ENCODE measurements at places on chromosomes 1 and 21. TPM values are rescaled to one million over a fixed set of nuclear protein-coding genes. Genes with fewer than 3 reads are reported as not detected.

The MPL gene
- total RNA-seq: not detected

DNA sequence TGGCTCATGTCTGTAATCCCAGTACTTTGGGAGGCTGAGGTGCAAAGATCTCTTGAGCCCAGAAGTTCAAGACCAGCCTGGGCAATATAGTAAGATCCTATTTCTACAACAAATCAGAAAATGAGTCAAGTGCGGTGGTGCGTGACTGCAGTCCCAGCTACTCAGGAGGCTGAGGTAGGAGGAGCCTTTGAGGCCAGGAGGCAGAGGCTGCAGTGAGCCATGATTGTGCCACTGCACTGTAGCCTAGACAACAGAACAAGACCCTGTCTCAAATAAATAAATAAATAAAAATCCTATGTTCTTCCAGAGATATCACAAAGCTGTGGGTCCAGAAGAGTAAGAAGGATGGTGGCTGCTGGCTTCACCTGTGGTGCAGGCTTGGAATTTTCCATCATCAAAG, 22.1 kb downstream of the CDA start:
- DNase-seq: no peak

- DNase-seq: no peak
Observed at GRCh38 chr1:160618763-160619274, 28.0 kb downstream of the SLAMF1 start.

- no peak for DNase-seq
Observed at GRCh38 chr1:112981426-112981825, 25.4 kb upstream of the SLC16A1 start.

GRCh38 chr1:193593147-193593885, 406.9 kb upstream of the B3GALT2 start:
- DNase-seq: no peak

DNA sequence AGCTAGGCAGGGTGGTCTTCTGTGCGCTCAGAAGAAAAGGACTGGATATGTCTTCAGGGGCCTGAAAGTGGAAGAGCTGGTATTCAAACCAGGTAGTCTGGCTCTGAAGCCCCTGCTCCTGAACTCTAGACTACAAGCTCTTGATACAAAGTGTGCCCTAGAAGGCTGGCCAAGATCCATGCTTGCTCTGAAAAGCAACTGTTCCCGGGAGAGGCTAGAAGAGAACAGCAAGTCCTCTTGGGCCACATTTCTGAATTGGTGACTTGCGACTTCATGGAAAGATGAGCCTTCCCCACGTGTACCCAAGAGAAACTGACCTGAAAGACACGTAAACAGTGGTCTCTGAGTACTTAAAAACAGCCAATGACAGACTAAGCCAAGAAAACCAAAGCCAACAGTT, 123.3 kb upstream of the GRIK3 start:
- no peak for DNase-seq

- no peak for DNase-seq
Observed at GRCh38 chr1:1907098-1907736, 7.8 kb upstream of the CALML6 start.

- DNase-seq: peak; percentile 79
Observed at GRCh38 chr21:28554660-28555475, 437.8 kb downstream of the LTN1 start.

The PRAMEF10 gene
- total RNA-seq: not detected

- DNase-seq: no peak
Observed at GRCh38 chr1:199976496-199977144, 50.9 kb upstream of the NR5A2 start.

GRCh38 chr1:2289607-2290006, 61.5 kb downstream of the SKI start:
- no peak for DNase-seq

- DNase-seq: no peak
Observed at GRCh38 chr1:244920911-244921761, 56.8 kb upstream of the HNRNPU start.

The KIF14 gene
- 1.2 TPM for total RNA-seq

DNA sequence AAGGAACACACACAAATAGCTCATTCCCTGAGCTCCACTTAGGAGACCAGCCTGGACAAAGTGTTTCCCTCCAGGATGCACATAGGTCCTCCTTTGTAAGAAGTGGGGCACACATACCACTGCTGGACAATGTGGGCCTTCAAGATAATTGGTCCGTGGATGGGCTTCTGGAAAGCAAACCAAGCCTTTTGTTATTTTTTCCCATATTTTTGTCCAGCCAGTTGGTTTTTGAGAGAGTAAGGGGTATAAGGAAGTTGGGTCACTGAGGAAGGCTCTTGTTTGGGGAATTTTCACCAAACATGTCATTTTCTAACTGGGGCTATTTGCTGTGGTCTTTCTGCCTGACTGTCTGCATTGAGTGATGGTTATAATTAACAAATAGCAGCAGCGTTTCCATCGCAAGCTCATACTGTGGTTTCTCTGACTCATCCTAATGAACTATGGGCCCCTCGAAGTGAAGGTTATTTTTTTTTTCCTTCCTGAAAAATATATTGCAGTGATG, 306.3 kb upstream of the DUSP10 start:
- DNase-seq: peak; percentile 86

GRCh38 chr1:99546432-99547416, 99.2 kb upstream of the PALMD start:
- peak; percentile 20 for DNase-seq

GRCh38 chr1:205581321-205581980, 50.4 kb downstream of the ELK4 start:
- no peak for DNase-seq

The SLC1A7 gene
- total RNA-seq: not detected

The LEMD1 gene
- 2.5 TPM for total RNA-seq

GRCh38 chr1:68201546-68202238, 30.6 kb downstream of the WLS start:
- DNase-seq: no peak

DNA sequence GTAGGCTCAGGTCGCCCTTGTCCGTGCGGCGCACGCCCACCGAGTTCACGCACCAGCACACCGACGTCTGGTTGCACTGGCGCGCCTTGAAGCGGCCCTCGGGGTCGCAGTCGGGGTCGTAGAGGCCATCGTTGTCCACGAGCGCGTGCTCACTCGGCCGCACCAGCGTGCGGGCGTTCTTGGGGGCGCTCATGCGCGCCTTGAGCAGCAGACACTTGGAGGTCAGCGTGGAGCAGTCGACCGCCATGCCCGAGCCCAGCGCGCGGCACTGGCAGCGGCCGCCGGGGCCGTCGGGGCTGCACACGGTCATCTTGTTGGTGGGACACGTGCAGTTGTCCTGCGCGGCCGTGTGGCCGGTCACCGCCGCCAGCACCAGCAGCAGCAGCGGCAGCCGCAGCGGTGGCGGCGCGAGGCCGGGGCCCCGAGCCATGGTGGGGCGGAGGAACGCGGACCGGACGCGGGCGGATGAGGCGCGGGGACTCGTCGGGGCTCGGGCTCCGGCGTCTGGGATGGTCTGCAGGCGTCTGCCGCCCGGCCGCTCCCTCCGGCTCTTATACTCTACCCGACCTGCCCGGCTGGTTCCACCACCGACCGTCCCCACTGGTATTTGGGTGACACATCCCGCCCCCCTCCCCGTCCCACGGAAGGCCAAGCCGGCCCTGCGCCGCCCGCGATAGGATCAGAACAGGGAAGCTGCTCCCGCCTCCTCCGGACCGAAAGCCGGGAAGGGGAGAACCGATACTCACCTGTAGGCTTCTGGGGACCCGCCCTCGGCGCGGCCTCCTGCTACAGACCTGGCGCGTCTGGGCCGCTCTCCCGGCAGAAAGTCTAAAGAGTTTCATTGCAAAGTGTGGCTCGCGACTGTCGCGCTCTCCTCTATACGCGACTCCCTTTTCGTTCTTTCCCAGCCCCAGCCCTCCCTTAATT, at the start of gene TACSTD2:
Gene TACSTD2, minus strand, starts transcription at position 526 of the 927 bp plus-strand sequence. Its CDS starts 96 bp downstream, at position 430.
- no peak for DNase-seq

DNA sequence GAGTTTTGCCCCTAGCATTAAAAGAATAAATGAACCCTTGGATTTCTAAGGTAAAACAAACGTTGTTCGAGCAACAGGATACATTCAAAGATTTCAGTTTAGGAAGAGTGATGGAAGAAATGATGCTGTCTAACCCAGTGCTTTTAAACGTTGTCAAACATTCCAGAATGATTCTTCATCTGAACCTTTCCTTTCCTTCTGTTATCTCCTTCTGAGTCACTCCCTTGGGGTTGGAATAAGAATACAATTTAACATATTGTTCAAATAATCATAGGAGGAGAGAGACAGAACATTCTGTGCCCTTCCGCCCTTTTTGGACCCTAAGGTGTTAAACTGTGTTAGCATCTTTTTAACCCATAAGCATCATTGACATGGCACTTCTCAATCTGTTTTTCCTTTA, 61.1 kb upstream of the RCOR3 start:
- peak; percentile 66 for DNase-seq

The NECAP2 gene
- total RNA-seq: 80.9 TPM

- no peak for DNase-seq
Observed at GRCh38 chr21:38430401-38430984, 67.8 kb downstream of the ERG start.

GRCh38 chr1:48051466-48052126, 54.4 kb upstream of the TRABD2B start:
- no peak for DNase-seq

The DIO1 gene
- total RNA-seq: not detected

- DNase-seq: no peak
Observed at GRCh38 chr1:206511362-206512057, 4.2 kb downstream of the RASSF5 start.

DNA sequence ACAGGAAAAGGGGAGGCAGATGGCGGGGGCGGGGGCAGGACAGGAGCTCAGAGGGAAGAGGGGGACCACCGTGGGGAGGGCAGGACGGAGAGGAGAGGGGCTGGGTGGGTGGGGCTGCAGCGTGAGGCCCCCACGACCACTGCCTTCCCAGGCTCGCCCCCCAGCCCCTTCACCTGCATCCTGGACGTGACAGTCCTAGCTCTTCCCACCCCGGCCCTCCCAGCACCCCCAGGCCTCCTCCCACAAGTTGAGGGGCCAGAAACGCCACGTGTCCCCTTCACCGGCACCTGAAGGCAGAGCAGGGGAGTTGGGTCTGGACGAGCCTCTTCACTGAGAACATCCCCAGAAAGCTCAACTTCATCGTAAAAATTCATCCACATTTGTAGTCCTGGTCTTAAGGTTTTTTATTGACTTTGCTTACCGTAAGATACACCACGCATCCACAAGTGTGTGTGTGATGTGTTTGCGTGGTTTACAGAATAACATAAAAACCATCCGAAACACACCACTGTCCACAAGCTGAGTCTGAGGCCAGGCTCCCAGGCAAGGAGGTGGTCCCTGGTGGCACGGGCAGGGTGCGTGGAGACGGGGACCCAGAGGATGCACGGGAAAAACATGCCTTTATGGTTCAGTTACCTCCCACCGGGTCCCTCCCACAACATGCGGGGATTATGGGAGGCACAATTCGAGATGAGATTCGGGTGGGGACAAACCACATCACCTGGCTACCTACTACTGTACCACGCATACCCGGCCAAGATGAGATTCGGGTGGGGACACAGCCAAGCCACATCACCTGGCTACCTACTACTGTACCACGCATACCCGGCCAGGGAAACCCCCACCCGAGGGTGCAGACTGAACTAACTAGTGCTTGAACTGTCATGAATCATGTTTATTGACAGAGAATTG, 13.9 kb upstream of the COL18A1 start:
- DNase-seq: no peak

The VWA1 gene
- 81.2 TPM for total RNA-seq

GRCh38 chr1:207888652-207889051, 22.3 kb downstream of the CD34 start:
- DNase-seq: peak; percentile 26

DNA sequence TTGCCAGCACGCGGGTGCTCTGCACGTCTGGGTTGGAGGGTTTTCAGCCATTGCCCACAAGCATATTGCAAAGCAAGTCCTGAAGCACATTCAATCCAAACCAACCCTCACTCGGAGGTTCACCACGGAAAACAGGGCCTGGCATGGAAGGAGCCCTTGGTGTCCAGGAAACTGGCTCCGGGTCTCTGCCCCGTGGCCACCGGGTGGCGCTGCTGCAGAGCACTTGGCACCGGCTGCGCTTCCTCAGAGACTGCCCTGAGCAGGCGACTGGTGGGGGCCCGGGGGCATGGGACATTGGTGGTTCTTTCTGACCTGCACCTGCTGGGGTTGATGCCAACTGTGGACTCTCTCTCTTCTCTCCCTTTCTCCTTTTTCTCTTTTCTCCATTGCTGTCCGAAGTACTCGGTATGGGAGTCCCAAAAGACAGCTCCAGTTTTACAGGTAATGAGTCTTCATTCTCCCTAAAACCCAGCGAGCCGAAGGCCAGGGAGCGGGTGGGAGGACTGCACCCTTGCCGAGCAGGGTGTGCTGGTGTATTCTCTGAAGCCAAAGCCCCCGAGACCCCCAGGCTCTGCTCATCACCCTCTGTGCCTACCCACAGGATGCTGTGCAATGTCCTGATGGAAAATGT, 4.1 kb upstream of the KCNAB2 start:
- no peak for DNase-seq

DNA sequence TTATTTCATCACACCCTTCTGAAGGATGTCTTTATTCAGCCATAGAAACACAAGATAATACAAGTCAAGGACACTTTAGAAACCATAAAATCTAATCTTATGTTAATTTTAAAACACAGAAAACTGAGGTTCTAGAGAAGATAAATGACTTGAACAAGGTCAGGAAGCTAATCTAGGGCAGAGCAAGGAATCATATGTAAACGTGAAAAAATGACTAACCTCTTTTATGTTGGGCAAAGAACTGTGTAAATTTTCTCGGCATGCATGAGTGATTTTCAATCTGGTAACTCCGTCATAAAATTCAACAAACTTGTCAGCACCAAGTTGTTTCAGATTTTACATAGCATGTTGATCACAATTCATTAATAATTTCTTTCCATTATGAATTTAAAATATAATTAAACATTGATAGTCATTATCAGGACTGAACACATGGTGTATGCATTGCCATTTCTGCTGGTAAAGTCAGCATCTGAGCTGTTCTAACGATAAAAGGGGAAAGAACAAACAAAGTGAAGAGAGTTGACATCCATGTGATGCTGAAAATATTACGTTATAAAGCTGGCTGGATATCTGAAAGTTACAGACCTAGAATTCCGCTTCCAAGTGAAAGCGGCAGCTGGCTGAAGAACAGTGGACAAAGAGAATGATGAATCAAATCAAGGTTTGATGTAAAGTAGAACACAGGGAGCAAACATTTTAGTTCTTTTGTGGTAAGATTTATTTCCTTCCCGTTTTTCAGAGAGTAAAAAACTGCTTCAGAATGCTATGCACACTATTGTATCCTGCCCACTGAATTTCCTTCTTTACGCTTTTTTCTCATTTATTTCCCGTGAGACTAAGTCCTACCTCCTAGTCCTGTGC, 1037.4 kb upstream of the TMPRSS15 start:
- DNase-seq: no peak

GRCh38 chr21:41465176-41465781, 39.2 kb downstream of the MX1 start:
- no peak for DNase-seq

GRCh38 chr1:77467021-77467595, 185.3 kb downstream of the AK5 start:
- DNase-seq: no peak

GRCh38 chr1:88029899-88030298, 654.2 kb upstream of the PKN2 start:
- DNase-seq: no peak
